ENCODE measurements at places on chromosomes 7 and 10.
A peak's percentile ranks its signal among the peaks of the same experiment; 100 is the strongest.

GRCh38 chr7:150874401-150875198 lies 22.3 kb downstream of the AOC1 start:
- no peak for DNase-seq

DNA sequence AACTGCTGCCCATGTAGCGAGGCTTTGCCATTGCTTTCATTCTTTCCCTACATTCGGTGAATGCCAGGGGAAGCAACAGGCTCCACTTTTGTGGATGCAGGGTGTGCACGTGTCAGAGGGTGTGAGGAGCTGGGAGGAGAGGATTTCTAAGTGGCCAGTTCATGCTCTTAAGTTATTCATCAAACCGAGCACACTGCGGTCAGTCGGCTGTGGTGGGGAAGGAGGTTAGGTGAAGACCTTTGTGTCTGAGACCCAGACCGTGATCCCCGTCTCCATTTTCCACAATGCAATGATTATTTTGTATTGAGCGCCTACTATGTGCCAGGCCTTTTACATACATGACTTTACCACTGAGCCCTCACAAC lies 438.6 kb upstream of the GALNT17 start:
- peak; percentile 46 for DNase-seq

- no peak for DNase-seq
Observed at GRCh38 chr7:23965296-23965695, 255.3 kb downstream of the STK31 start.

DNA sequence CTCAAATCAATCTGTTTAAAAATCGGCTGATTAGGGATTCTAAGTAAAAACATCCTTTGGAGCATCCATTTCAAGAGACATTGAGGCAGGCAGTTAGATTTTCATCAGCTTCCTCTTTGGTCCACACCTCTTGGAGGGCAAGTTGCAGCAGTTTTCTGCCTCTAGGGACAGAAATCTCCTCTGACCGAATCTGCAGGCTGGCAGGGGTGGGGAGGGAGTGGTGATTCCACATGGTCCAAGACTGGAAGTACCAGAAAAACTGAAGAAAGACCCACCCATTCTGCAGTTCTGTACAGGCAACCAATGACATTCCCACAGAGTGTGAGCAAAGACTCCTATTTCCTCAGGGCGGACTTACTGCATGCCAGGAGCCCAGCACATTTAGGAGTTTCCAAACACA lies 29.0 kb downstream of the FGFBP3 start:
- DNase-seq, result peak; percentile 22

DNA sequence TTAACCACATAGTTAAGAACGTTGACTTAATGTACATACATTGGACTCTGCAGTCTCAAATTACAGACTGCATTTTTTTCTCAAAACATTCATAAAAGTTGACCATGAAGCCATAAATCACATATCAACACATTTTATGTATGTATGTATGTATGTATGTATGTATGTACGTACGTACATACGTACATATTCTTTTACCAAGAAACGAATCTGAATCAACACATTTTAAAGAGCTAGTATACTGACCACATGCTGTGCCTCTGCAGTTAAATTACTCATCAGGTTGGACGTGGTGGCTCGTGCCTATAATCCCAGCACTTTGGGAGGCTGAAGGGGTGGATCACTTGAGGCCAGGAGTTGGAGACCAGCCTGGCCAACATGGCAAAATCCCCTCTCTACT lies 105.8 kb downstream of the GPR158 start:
- no peak for DNase-seq

DNA sequence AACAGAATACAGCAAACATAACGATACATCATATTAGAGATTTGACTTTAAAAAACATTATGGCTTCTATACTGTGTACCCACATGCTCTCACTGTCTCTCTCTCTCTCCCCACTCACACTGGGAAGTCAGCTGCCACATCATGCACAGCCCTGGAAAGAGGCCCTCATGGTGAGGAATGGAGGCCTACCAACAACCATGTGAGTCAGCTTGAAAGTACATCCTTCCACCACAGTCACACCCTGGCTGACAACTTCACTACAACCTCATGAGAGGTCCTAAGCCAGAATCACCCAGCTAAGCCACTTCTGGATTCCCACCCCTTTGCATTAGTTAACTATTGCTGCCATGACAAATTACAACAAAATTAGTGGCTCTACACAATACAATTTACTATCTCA lies 23.3 kb upstream of the GPR22 start:
- DNase-seq, result peak; percentile 72

GRCh38 chr7:141619745-141620144 lies 68.5 kb downstream of the AGK start:
- no peak for DNase-seq

- DNase-seq, result no peak
Observed at GRCh38 chr7:21305455-21306235, 122.2 kb upstream of the SP4 start.

DNA sequence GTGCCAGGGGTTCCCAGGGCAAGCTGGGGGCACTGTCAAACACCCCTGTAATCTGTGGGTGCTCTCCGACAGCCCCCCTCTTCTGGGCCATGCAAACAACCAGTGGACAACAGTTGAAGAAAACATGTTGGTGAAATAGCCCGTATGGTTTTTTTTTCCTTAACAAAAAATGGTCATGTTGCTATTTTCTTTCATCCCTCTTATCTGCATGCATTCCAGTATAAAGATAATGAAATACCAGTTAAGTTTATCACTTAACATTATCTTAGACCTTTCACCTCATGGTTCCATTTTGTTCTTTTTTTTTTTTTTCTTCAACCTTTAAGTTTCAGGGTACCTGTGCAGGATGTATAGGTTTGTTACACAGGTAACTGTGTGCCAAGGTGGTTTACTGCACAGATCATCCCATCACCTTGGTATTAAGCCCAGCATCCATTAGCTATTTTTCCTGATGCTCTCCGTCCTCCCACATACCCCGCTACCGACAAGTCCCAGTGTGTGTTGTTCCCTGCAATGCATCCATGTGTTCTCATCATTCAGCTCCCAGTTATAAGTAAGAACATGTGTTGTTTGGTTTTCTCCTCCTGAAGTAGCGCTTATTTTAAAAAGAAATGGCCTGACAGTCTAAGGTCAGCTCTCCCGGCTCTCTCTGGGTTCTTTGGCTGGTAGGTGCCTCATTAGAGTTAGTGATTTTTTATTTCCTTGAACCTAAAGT lies 110.1 kb downstream of the NRP1 start:
- DNase-seq, result no peak

GRCh38 chr7:41164440-41164839 lies 538.5 kb downstream of the INHBA start:
- no peak for DNase-seq

DNA sequence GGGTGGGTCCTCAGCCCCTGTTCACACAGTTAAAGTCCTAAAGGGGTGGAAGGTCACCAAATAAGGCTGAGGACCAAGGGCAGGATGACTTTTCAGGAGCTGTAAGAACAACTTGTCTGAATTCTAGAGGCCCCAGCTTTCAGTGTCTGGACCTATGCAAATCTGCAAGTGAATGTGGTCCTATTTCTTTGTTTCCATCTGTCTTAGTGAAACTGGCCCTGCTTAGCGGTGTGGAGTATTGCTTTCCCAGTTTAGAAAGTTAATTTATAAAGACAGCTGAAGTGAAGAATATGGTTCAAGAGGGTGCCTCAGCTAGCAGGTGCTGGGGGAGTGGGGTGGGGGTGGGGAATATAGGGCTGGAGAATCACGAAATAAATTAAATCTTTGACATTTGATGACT lies 40.1 kb downstream of the HHEX start:
- DNase-seq, result no peak

DNA sequence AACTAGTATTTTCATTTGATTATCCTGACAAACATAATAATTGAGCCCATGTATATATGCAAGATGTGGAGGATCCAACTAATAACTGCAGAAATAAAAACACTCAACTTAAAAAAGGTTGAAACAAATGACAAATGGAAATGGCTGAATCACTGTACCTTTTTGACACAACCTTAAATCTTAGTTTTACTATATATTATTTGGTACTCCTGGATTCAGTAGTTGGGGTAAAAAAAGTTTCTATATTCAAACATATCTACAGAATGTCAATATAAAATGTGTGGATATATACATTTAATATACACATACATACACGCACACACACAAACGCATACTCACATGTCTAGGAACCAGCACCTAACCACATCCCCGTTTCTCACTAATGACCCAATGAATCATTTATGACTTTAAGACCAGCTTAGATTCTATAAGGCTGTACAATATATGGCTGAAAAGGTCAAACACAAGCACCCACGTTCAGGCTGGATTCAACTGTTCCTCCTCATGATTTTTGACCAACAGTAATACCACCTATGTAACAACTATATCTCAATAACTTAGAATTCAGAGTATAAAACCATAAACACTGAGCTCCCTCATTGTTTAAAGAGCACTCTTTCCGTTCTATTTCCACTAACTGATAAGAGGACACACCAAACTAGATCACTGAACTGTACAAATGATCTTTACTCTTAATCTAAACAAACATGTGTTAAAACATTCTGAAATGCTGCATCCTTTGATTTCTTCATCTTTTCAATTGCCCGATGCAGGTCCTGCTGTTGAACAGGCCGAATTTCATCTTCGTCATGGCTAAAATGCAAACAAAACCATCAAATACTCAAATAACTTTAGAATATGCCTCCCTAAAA lies 63.8 kb downstream of the ATAD1 start:
- DNase-seq, result peak; percentile 32

DNA sequence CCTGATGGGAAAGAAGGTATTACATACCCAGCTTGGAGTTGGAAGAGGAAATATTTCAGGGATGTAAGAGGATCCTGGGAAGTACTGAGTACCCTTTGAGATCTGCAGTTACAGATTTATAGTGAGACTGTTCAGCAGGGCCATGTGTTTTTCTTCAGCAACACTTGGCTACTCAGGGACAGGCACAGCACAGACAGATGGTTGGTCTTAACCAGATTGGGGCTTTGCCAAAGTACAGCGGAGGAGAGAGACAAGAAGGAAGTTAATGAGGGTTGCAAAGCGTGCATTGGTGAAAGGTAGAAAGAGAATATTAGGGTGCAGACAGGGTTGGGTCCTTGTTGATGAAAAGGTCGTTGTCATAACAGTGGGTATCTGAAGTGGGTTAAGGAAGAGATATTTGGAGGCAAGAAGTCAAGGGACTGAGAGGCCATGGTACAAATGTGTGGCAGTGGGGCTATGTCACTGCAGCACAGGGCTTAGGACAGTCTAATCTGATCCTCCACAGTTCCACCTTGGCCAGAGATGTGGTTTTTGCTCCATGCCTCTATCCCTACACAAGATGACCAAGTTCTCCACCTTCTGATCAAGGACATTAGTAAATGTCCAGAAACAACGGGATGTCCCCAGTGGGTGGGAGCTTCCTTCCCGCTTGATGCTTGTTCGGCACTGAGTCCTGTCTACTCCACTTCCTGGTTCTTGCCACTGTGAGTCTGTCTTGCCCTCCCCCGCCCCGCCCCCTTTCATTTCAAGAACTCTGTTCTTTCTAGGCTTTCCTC lies 18.9 kb upstream of the DNAJC1 start:
- no peak for DNase-seq

- no peak for DNase-seq
Observed at GRCh38 chr7:135825406-135825805, 76.8 kb upstream of the FAM180A start.

- DNase-seq, result peak; percentile 46
Observed at GRCh38 chr10:71205468-71205867, 6.9 kb upstream of the UNC5B start.

DNA sequence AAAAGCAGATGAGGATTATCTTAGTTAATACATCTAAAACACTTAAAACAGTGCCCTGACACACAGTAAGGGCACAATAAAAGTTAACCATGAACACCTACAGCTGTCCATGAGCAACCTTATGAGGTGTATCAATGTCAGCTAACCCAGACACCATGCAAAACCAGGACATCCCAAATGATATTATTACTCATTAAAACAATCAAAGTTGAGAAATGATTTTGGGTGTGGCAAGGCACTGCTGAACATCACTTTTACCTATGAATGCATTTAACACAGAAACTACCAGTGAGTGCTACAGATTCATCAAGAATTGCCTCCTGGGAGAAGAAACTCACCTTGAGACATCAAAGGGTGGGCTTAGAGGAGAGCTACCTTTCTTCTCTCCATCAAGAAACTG lies 18.3 kb downstream of the IRF5 start:
- no peak for DNase-seq

DNA sequence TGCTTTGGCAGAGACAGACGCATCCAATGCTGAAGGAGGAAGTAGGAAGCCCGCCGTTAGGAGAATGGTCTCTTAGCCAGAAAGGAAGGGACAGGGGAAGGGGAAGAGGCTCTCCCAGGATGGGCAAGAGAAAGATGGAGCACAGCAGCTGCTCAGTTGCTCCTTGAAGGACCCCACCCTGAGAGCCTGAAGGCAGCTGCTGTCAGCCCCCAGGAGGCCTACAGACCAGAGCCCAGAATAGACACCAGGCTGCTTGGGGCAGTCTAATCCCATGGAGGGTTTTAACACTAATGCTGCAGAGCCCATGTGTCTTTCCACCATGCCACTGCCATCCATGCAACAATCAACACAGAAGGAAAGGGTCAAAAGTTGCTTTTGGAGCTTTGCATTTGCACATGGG lies 3.5 kb upstream of the C7orf33 start:
- DNase-seq, result no peak

DNA sequence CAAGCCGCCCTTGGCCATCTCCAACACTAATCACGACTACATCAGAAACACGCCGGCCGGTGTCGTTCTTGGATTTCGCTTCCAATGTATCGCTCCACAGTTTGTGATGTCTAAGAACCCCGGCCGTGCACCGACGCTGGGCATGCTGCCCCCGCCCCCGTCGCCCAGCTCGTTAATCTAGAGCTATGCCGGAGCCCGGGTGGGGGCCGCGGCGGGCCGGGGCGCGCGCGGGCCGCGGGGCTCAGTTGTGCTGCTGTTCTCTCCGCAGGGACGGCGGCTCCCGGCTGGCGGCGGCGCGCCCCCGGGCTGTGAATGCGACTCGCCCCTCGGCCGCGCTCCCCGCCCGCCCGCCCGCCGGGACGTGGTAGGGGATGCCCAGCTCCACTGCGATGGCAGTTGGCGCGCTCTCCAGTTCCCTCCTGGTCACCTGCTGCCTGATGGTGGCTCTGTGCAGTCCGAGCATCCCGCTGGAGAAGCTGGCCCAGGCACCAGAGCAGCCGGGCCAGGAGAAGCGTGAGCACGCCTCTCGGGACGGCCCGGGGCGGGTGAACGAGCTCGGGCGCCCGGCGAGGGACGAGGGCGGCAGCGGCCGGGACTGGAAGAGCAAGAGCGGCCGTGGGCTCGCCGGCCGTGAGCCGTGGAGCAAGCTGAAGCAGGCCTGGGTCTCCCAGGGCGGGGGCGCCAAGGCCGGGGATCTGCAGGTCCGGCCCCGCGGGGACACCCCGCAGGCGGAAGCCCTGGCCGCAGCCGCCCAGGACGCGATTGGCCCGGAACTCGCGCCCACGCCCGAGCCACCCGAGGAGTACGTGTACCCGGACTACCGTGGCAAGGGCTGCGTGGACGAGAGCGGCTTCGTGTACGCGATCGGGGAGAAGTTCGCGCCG lies 1.9 kb downstream of the VWC2 start:
- DNase-seq, result no peak

Measured in ELR (cell line).